ENCODE measurements at places on chromosomes 4 and X. TPM values are rescaled to one million over a fixed set of nuclear protein-coding genes. Genes with fewer than 3 reads are reported as not detected.

The F8A1 gene
- 18.3 TPM for total RNA-seq

DNA sequence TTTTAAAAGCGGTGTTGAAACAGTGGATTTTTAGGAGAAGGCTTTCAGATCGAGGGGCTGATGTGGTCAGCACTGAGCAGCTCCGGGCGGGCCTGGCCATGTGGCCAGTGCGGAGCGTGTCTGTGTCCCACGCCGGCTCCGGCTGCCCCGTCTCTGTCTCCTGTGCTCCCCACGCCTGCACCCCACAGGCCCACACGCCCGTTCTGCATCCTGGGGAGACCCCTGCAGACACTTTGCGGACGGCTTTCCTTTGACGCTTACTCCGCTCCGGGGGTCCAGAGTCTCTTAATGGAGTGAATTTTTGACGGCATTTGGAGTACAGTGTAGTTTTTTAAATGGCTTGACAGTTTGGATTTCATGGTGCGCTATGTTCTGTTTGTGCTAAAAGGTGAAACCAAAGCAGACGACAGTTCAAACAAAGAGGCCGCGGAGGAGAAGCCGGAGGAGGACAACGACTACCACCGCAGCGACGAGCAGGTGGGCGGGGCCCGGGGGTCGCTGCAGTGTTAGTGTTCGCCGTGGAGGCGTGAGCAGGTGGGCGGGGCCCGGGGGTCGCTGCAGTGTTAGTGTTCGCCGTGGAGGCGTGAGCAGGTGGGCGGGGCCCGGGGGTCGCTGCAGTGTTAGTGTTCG is 38.7 kb downstream of the PCGF3 start:
- no peak for DNase-seq

- no peak for DNase-seq
Measured at GRCh38 chrX:69741721-69742120, 125.8 kb downstream of the EDA start.

DNA sequence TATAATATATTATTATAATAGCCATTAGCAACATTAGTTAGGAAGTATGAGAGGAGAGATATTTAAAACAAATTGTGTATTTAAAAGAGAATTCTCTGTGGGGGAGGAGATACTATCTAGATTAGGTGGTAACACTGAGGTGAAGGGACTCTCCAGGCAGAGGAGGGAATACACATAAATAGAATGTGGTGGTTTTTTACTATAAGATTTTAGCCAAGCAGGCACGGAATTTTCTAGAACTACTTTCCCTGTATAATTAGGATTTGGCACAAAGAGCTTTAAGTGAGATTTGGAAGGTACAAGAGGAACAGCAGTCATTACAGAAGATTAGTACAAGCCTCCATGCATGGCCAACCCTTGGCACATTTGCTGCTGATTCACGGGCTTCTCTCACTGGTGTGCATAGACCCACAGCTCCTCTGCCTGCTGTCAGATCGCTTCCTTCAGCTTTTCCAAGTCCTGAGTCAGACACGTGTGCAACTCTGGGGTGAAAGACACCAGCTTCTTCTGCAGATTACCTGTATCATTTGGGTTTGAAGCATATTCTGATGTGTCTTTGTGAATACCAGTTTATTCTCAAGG is 685.5 kb downstream of the KCTD8 start:
- DNase-seq, result no peak

DNA sequence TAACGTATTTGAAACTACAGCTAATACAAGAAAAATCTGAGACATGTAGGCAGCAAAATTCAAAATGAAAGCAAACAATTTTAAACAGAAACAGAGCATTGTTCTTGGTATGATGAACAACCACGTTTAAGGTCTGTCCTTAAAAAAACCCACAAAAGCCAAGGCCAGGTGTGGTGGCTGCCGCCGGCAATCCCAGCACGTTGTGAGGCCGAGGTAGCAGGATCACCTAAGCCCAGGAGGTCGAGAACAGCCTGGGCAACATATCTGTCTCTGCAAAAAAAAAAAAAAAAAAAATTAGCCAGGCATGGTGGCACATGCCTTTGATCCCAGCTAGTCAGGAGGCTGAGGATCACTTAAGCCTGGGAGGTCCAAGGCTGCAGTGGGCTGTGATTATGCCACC is 13.7 kb downstream of the RWDD4 start:
- no peak for DNase-seq

DNA sequence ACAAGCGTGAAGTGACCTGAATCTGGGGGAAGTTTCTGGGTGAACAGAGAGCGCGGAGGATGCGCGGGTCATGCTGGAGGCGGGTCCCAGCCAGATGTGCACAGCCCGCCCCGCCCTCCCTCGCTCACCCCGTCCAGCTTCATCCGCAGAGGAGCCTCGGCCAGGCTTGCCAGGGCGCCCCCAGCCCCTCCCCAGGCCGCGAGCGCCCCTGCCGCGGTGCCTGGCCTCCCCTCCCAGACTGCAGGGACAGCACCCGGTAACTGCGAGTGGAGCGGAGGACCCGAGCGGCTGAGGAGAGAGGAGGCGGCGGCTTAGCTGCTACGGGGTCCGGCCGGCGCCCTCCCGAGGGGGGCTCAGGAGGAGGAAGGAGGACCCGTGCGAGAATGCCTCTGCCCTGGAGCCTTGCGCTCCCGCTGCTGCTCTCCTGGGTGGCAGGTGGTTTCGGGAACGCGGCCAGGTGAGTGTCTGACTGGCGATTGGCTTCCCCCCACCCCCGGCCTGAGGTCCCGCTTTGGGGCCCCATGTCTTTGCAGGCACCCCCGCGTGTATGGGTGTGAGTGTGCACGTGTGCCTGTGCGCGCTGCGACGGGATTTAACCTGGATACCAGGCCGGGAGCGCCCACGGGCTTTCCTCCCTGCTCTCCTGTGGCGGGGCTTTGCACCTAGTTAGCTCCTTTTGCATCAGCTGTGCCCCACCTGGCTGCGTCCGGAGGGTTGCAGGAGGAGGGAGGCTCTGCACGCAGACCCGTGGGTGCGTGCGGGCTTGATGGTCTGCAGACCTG is at the start of gene EGFL6:
Gene EGFL6, plus strand, starts transcription at position 123 of the 782 bp plus-strand sequence. Its CDS starts 261 bp downstream, at position 384.
- peak; percentile 33 for DNase-seq

GRCh38 chrX:152992115-152992514 is 1.8 kb downstream of the PNMA5 start:
- no peak for DNase-seq

DNA sequence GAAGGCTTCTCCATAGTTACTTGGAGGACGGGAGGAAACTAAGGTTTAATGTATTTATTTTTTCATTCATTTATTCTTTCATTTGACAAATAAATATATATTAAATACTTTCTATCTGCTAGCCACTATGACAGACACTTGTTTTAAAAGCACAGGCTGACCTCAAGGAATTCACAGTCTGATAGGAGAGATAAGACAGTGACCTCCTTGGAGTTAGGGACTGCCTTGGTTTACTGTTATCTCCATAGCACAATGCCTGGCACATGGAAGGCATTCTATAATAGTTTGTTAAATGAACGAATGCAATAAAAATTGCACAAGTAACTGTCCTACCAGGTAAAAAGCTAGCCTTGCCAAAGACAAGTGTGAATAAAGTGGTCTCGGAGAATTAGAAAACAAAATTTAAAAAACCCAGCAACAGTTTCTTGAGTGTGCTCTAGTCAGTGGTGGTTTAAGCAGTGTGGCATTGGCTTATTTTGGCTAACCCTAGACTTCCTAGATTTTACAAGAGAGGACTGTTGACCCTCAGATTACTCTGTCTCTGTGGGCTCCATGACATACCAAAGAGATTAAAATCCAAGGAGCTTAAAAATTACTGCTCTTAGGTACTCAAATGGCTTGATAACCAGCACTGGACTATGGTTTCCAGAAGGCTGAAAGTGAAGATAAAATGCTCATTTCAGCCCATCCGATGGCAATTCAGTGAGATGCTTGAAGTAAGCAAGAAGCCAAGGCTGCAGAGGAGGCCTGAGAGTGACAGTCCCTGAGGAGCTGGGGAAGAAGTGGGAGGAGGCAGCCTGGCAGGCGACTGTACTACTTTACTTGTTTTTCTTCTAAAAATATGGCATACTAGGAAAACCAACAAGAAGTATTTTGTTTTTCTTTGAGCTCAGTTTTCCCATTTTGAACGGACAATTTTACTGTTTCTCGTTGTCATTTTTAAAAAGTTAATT is 9.6 kb downstream of the AFP start:
- peak; percentile 18 for DNase-seq

The JCHAIN gene
- not detected for total RNA-seq

The RPS6KA6 gene
- 36.0 TPM for total RNA-seq

The EVC2 gene
- 2.3 TPM for total RNA-seq

The THAP9 gene
- 8.7 TPM for total RNA-seq

Data from glutamatergic neuron (in vitro differentiated cells).